HCEC 1CT (cell line): ENCODE measurements at places on chromosomes 1 and 21.

GRCh38 chr1:167268347-167268787 is 47.7 kb downstream of the POU2F1 start:
- DNase-seq: no peak

GRCh38 chr1:34013958-34014737 is 150.3 kb downstream of the HMGB4 start:
- DNase-seq: peak; percentile 32

GRCh38 chr1:31587720-31588423 is 11.6 kb downstream of the TINAGL1 start:
- DNase-seq: no peak

DNA sequence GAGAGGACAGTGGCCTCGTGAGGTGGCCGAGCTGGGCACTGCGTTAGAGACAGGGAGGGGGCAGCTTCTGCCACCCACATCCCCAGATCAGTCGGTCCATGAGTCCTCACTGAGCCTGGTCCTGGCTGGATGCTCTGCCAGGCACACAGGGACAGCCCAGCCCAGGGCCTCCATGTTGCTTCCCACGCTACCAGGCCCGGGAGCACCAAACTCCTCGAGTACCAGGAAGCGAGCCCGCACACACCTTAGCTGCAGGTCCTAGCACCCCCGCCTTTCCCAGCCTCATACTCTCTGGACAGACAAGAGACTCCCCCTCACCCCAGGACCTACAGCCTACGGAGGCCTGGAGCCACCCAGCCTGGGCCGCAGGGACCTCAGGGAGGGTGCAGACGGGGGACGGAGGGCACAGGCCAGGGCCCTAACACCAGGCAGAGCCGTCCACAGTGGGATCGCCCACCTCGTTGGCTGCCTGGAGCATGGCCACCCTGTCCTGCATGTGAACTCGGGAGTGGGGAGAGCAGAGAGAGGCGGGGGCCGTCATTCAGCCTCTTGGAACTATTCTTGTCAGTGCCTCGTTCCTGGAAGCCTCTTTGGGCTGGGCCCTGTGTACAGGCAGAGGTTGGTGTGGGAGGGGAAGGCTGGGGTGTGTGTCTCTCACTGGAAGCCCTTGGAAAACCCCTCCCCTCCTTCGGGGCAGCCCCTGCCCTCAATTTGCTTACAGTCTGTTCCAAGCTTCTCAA is 90.9 kb upstream of the RUNX3 start:
- no peak for DNase-seq

DNA sequence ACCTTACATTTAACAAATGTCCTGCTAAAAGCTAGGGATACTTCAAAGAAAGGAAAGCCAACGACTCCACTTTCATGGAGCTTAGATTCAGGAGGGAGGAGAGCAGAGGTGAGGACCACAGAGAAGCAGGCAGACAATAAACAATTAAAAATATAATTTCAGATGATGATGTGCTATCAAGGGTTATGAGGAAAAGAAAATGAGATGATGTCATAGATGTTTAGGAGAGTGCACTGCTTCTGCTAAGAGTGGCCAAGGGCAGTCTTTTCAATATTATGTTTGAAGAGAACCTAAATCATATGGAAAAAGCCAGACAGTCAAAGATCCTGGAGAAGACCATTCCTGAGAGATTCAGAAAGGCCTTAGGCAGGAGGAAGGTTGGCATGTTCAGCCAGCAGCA is 66.6 kb upstream of the HOOK1 start:
- no peak for DNase-seq

GRCh38 chr1:181075766-181076350 is 12.6 kb upstream of the IER5 start:
- DNase-seq: no peak

DNA sequence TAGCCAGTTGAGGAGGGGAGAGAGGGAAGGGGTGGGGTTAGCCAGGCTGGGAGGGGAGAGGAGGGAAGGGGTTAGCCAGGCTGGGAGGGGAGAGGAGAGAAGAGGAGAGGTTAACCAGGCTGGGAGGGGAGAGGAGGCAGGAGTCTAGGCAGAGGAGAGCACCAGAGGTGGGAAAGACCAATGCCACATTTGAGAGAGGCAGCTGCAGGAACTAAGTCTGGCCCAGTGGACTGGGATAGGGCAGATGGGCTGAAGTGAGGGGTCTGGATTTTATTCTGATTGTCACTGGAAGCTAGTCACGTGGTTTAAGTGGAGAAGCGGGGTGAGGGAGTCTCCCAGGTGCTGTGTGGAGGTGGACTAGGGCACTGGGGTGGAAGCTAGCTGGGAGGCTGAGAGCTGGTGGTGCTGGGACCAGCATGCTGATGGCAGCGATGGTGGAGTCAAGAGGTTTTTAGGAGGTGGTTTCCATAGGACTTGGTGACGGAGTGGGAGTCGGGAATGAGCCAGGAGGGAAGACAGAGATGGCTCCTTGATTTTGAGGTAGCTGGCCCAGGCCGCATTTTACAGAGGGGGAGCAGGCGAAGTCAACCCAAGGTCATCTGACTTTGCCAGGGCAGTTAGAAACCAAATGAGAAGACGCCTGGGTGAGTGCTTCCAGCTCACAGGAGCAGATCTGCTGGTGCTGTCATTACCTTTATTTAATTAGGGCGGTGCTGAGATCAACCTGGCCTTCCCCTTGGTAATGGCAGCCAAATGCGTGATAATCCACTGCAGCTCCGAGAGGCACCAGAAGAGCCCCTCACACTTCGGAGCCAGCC is 42.8 kb downstream of the DISP3 start:
- DNase-seq: no peak

GRCh38 chr1:204105131-204105515 is 32.2 kb downstream of the SOX13 start:
- no peak for DNase-seq

DNA sequence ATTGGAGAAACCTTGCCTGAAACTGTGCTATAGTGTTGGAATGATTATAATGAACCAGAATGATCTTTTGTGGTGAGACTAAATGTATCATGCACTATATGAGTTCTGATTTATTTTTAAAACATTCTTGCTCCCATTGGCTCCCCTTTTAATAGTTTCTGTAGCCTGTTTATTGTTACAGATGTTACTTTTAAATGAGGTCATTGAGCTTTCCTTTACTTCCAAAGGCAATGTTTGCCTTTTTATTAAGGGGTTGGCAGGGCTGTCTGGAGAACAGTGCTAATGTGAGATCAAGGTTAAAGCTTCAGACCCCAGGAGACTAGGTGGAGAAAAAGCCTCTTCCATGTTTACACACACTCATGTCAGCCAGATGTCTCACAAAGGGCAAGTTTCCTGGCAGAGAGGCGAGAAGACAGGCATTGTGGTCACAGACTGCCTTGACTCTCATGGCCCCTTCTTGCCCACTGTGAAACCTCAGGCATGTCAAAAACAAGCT is 120.6 kb upstream of the RAVER2 start:
- DNase-seq: peak; percentile 33

GRCh38 chr1:3466366-3467075 is 12.1 kb downstream of the ARHGEF16 start:
- DNase-seq: no peak

- no peak for DNase-seq
Observed at GRCh38 chr1:185412385-185413087, 95.5 kb upstream of the IVNS1ABP start.

DNA sequence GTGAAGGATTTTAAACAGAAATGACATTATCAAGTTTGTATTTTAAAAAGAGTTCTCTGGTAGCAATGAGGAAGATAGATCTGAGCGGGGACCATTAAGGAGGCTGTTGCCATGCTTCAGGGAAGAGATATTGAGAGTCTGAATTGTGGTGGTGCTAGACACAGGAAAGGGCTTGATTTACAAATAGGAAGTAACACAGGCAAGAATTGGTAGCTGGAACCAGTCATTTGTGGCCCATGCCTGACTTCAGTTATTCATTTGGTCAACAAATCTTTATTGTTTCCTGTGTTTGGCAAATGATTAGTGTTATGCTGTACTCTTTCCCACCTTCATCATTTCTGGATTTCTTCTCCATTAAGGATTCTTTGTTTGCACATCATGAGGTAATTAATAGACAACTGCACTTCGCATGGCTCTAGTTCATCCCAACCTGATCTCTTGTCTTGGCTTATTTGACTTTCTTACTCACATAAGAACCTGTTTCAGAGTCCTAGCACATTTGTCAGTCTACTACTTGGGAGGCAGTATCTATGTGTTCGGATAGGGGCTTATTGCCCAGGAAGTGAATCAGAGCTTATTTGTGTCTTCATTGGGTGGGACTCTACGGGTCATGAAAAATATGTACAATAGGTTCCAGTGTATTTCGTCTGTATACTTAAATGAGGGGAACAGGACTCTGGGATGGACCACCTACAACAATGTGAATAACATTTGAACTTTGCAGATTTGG is 32.3 kb downstream of the EEIG2 start:
- peak; percentile 57 for DNase-seq

DNA sequence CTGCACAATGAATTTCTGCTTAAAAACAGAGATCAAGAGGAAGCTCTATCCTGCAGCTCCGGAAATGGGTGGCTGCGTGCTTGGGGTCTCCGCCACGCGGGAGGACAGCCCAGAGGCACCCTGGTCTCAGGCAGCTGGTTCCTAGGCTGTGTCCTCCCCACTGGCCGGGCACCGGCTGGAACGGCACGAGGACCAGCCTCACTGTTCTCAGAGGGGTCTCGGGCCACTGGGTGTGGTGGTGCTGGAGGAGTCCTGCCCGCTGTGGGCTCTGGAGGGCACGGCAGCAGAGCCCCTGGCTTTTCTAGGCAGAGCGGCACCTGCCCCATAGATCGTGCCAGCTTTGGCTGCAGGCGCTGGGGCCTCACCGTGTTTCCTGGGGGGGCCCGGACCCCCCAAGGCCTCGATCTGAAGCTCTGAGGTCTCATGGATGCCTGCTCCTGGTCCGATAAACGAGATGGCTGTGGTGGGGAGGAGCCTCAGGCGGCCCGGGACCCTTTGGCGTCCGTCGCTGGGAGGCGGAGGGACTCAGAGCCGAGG is 8.2 kb upstream of the RNF223 start:
- DNase-seq: no peak

GRCh38 chr1:71296551-71297134 is 215.8 kb upstream of the ZRANB2 start:
- DNase-seq: peak; percentile 12

DNA sequence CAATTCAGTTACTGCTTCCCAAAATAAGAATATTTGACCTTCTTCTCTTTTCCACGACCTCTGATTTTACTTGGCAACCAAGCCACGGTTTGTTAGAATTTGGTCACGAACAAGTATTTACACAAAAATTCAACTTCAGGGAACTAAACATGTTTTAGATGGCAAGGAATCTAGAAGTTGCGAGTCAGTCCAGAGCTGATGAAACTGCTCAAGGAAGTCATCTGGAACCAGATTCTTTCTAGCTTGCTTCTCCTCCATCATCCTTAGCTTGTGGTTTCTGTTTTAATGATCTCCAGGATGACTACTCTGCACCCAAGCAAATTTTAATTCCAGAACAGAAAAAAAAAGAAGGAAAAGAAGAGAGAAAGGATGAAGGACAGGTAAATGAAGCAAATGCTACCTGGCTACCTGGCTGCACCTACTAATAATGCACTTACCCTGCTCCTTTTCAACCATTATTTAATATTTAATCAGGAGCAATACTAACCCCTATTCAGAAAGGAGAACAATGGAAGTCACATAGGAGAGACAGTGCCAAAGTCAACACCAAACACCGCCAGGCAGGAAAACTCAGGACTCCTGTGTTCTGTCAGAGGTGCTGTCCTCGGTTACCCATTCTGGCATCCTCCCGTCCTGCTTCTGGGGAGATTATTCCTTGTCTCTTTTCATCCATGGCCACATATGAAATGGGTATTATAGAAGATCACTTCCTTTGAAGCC is 54.2 kb upstream of the RGS7 start:
- peak; percentile 70 for DNase-seq

GRCh38 chr1:84504580-84505492 is 1.4 kb upstream of the SPATA1 start:
- peak; percentile 71 for DNase-seq

- DNase-seq: no peak
Observed at GRCh38 chr1:188364927-188365449, 1536.2 kb downstream of the PLA2G4A start.

- peak; percentile 34 for DNase-seq
Observed at GRCh38 chr21:42039470-42039901, 29.3 kb upstream of the ZBTB21 start.

- DNase-seq: no peak
Observed at GRCh38 chr1:19831441-19831840, 16.4 kb upstream of the RNF186 start.

DNA sequence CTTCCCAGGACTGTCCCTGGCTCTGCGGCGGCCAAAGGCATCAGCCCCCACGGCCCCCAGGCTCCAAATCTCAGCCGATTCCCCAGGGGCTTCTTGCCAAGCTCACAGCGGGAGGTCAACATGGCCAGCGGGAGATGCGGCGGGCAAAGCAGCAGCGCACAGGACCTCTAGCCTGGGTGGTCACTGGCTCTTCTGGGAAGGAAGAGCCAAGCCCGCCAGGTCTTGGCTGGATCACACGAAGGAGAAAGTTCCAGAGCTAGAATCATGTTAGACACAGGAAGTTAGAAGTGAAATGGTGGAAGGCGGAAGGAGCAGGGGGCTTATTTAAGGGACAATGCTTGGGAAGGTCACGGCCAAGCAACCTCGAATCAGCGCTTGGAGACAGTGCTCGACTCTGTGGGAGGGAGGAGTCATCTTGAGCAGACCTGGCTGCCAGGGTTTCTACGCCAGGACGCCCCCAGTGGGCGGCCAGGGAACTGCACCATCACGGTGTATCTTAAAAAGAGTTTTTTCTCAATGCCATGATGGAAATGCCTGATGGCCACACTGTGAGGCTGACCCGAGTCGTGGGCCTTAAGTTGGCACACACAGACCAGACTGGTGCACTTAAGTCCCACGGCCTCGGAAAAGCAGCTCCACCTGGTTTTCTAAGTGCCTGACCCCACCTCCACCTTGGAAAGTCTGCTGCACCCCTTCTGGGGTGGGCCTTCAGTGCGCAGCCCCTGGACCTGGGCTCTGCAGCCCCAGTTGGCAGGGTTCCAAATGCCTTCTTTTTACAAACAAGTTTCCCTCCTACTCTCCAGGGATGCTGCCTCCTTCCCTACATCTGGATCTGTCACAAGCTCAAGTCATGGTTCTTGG is 29.3 kb downstream of the SLC66A1 start:
- DNase-seq: peak; percentile 56

DNA sequence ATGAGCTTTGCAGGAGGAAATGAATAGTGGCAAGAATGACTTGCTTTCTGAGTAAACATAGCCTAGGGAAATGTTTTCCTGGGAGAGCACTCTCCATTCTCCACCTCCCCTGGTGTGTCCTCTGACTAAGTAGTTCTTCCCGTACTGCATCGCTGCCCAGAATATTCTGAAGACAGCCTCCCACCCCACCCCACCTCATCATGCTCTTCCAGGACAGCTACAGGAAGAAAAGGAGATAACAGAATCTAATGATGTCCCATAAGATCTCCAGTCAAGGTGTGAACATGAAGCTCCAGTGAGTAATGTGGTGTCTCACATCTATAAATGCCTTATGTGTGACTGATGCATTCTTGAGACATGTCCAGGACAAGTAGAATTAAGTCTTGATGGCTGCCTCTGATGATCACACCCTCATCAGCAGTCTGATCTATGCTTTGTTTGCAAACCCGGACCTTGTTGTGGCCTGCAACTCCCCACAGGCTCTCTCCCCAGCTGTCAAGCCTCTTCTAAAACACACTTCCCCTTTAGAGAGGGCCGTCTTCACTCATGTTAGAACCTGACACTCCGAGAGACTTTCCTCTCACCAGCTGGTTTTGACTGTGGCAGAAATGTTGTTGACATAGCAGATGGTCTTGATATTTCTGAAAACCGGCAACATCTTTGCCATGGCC is 183.0 kb downstream of the CYYR1 start:
- DNase-seq: peak; percentile 73

- no peak for DNase-seq
Observed at GRCh38 chr1:75234562-75234961, 100.4 kb downstream of the LHX8 start.
